ENCODE measurements at places on chromosomes 13 and 19. TPM values are rescaled to one million over a fixed set of nuclear protein-coding genes. Genes with fewer than 3 reads are reported as not detected.
A peak's percentile ranks its signal among the peaks of the same experiment; 100 is the strongest.

The CRX gene
- total RNA-seq, result not detected

The CNN2 gene
- 104 TPM for total RNA-seq

The SIRT2 gene
- 19.6 TPM for total RNA-seq

The STAP2 gene
- total RNA-seq, result 10.7 TPM

The RASIP1 gene
- total RNA-seq, result 0.17 TPM

The CYP2A6 gene
- not detected for total RNA-seq

The FGF9 gene
- total RNA-seq, result not detected

DNA sequence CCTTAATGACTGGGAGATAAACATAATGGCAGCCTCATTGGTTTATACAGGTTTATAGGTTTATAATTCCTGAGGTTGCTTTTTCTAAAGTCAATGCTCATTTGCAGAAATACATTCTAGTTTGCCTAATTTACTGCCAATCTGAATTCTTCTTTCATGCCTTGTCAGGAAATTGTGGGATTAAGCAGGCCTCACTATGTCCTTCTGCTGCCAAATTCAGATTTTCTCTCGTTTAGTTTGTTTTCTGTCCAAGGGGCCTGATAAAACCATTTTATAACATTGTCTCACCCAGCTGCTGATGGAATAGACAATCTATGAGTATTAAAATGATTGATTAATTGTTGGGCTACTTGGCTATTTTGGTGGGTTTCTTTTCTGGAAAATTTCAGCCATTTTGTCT is 42.4 kb upstream of the OBI1 start:
- H3K27me3 ChIP-seq, result peaks cover 17% of the 10 kb centered on the region
- no peaks in the 10 kb centered on the region for H3K4me1 ChIP-seq
- H3K36me3 ChIP-seq, result no peaks in the 10 kb centered on the region
- H3K27ac ChIP-seq, result no peak overlapping the region

GRCh38 chr13:113057084-113057483 is 48.5 kb upstream of the F7 start:
- no peak overlapping the region for H3K4me3 ChIP-seq
- no peaks in the 10 kb centered on the region for H3K4me1 ChIP-seq
- no peaks in the 10 kb centered on the region for H3K27me3 ChIP-seq
- H3K27ac ChIP-seq, result no peak overlapping the region

DNA sequence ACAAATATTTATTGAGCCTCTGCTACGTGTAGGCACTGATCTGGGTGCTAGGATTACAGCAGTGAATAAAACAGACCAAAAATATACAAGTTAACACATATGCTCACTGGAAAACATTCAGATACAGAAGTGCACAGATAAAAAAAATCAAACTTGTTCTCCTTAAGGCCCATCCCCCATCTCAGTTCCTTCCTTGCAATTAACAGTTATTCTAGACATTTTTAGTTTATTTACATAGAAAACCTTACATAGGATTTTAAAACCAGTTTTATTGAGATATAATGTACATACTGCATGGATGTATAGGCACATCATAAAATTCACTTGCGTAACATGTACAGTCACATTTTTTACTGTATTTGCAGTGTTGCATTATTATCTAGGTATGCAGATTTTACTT is 36.5 kb upstream of the HMGB1 start:
- peaks cover 11% of the 10 kb centered on the region for H3K4me1 ChIP-seq
- H3K4me3 ChIP-seq, result no peak overlapping the region
- no peak for DNase-seq
- no peaks in the 10 kb centered on the region for H3K36me3 ChIP-seq

GRCh38 chr19:43786665-43787064 is 5.9 kb upstream of the KCNN4 start:
- H3K27me3 ChIP-seq, result peaks cover 4% of the 10 kb centered on the region
- no peaks in the 10 kb centered on the region for H3K36me3 ChIP-seq
- H3K4me1 ChIP-seq, result peaks cover 32% of the 10 kb centered on the region
- DNase-seq, result no peak
- H3K4me3 ChIP-seq, result no peak overlapping the region

- H3K36me3 ChIP-seq, result no peaks in the 10 kb centered on the region
- H3K4me3 ChIP-seq, result no peak overlapping the region
- H3K27me3 ChIP-seq, result peaks cover 3% of the 10 kb centered on the region
- DNase-seq, result no peak
Observed at GRCh38 chr19:16336571-16336970, 11.9 kb downstream of the KLF2 start.

- peaks cover 2% of the 10 kb centered on the region for H3K36me3 ChIP-seq
- no peak overlapping the region for H3K4me3 ChIP-seq
- H3K27ac ChIP-seq, result no peak overlapping the region
- peaks cover 6% of the 10 kb centered on the region for H3K4me1 ChIP-seq
- H3K27me3 ChIP-seq, result no peaks in the 10 kb centered on the region
- DNase-seq, result no peak
Observed at GRCh38 chr13:41306271-41307145, 4.6 kb upstream of the NAA16 start.

DNA sequence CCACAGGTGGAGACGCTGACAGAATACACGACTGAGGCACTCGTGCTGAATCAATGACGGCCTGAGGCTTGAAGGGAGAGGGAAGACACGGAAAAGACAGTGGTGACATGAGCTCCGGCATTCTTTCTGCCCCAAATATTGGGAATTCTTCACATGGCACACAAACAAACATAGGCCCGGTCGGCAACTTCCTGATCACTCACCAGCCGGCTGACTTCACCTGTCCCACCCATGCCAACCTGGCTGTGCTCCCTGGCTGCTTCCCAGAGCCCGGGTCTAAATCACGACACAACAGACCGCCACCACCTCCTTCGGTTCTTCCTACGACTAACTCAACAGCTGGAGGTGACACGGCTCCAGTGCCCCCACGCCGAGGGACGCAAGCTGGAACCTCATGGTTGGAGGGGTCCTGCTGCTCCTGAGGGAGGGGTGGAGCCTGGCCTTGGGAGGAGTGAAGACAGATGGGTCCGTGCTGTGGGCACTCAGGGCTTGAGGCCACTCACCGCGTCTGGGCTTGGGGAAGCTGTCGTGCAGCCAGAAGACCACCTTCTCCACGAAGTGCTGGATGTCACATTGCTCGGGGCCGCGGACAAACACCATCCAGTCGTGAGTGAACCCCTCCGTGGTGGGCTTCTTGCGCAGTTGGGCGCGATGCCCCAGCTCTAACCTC is 9.6 kb downstream of the MLLT1 start:
- peaks cover 29% of the 10 kb centered on the region for H3K4me1 ChIP-seq
- no peak overlapping the region for H3K27ac ChIP-seq
- no peak for DNase-seq
- H3K27me3 ChIP-seq, result no peaks in the 10 kb centered on the region
- H3K4me3 ChIP-seq, result no peak overlapping the region
- H3K36me3 ChIP-seq, result peaks cover 17% of the 10 kb centered on the region

DNA sequence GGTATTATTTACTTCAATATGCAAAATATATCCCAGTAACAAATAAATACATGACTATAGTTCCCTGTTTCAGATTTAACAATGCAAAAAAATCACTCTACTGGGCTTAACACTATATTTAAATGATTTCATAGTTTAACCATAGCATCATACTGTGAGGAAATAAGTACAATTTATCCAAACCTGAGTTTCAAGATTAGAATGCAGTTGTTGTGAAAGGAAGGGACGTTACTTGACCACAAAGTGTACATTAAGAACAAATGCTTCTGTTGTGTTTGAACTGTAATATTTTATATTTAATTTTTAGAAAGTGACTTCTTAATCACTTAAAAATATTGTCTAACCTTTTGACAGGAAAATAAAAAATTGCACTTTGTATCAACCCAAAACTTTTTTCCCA is 1747.9 kb upstream of the SPRY2 start:
- no peaks in the 10 kb centered on the region for H3K36me3 ChIP-seq
- H3K4me3 ChIP-seq, result no peak overlapping the region
- no peak overlapping the region for H3K27ac ChIP-seq
- no peaks in the 10 kb centered on the region for H3K27me3 ChIP-seq
- DNase-seq, result no peak
- H3K4me1 ChIP-seq, result no peaks in the 10 kb centered on the region

- H3K4me3 ChIP-seq, result peak overlapping the region; percentile 19
- peaks cover 62% of the 10 kb centered on the region for H3K4me1 ChIP-seq
- H3K36me3 ChIP-seq, result peaks cover 2% of the 10 kb centered on the region
- peak overlapping the region; percentile 18 for H3K27ac ChIP-seq
- H3K27me3 ChIP-seq, result peaks cover 14% of the 10 kb centered on the region
Observed at GRCh38 chr19:16328824-16329482, 4.3 kb downstream of the KLF2 start.

DNA sequence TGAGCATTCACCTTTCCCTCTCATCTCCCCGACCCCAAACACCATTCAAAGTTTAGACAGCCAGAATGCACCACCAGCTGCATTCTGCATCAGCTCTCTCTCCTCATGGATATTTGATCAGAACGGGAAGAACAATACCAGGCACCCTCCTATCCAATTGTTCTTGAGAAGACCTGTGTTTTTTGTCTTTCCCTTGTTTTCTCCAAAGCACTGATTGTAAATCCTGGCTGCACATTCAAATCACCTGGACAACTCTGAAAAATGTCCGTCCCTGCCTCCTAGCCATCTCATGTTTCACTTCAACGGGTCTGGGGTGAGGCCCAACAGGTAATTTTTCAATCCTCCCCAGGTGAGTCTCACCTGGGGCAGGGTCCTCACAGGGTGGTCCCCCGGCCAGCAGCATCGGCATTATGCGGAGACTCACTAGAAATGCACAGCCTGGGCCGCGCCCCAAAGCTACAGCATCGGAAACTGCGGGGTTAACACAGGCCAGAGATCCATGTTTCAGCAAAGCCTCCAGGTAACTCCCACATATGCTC is 5.5 kb downstream of the IRS2 start:
- H3K36me3 ChIP-seq, result peaks cover 4% of the 10 kb centered on the region
- H3K27ac ChIP-seq, result no peak overlapping the region
- peaks cover 49% of the 10 kb centered on the region for H3K4me1 ChIP-seq
- DNase-seq, result no peak
- no peaks in the 10 kb centered on the region for H3K27me3 ChIP-seq

DNA sequence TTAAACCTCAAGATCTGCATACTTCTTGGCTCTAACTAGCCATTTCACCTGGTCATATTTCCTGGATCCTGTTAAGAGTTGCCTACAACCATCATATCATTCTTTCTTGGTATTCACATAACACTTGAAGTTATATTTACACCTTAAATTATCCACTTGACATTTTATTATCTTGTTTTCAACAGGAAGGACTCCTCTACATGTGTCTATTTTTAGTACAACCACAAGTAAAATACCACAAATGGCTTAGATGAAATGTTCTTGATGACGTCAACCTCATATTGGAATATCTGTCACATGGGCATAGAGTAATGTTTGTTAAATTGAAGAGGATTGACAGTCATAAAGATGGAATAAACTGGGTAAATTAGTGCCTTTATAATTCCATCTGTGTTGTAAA is 9.4 kb downstream of the PCDH20 start:
- no peaks in the 10 kb centered on the region for H3K4me1 ChIP-seq

DNA sequence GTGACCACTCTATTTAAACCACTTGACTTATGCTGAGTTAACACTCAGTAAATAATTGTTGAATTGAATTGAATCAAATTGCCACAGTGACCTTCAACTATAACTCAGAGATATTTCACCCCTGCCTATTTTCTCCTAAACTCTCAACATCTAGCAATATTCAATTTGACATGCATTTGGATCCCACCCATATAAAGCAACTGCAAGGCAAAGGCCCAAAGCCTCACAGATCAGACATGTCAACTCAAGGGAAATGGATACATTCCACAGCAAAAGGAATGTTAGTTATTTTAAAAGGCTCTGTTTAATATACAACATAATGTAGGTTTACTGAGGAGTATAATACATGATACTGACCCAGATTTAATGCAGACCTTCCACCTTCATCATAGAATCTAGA is 107.4 kb downstream of the KCTD12 start:
- H3K4me3 ChIP-seq, result no peak overlapping the region
- no peaks in the 10 kb centered on the region for H3K27me3 ChIP-seq
- DNase-seq, result no peak
- no peaks in the 10 kb centered on the region for H3K4me1 ChIP-seq
- H3K27ac ChIP-seq, result no peak overlapping the region

GRCh38 chr13:77310579-77311279 is 16.2 kb downstream of the MYCBP2 start:
- no peak for DNase-seq
- H3K4me3 ChIP-seq, result no peak overlapping the region
- H3K4me1 ChIP-seq, result peaks cover 85% of the 10 kb centered on the region
- H3K27me3 ChIP-seq, result no peaks in the 10 kb centered on the region
- no peaks in the 10 kb centered on the region for H3K36me3 ChIP-seq

DNA sequence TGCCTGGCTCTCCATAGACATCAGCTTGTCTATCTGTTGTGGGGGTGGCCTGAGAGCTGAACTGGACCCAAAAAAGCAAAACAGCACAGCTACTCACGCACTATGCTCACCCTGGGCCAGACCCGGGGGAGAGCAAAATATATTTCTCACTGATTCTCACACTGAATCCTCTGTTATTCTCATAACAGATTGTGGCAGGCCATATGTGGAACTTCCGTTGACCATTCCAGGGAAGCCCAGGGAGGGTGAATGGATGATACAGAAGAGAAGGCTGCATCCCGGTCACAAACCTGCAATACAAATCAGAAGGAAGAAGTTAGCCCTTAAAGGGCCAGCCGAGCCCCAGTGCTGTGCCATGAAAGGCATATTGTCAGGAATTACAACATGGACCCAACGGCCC is 362.5 kb downstream of the ZNF536 start:
- H3K36me3 ChIP-seq, result no peaks in the 10 kb centered on the region
- no peaks in the 10 kb centered on the region for H3K27me3 ChIP-seq

DNA sequence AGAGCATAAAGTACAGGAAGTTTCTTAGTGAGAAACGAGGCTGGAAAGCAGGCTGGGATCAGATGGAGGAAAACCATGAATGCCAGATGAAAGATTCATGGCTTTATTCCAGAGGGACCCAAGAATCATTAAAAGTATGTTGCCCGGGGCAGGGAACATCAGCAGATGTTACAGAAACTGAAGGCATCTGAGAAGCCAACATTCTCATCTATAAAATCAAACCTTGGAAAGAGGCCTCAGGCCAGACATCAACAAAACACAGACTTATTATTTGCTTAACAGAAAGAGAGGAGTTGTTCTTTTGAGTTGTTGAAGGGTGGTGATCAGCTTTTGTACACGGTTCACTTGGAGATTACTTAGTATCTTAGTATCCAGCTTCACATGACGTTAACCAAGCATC is 543.6 kb downstream of the RFC3 start:
- no peaks in the 10 kb centered on the region for H3K4me1 ChIP-seq
- H3K27ac ChIP-seq, result no peak overlapping the region
- H3K36me3 ChIP-seq, result no peaks in the 10 kb centered on the region
- no peak for DNase-seq
- peaks cover 2% of the 10 kb centered on the region for H3K27me3 ChIP-seq

Data from activated naive CD4-positive, alpha-beta T cell treated with anti-CD3 and anti-CD28 coated beads for 36 hours (primary cell).